ENCODE measurements at places on chromosomes 2 and 18. TPM values are rescaled to one million over a fixed set of nuclear protein-coding genes. Genes with fewer than 3 reads are reported as not detected.

GRCh38 chr2:49248506-49248905, 94.2 kb upstream of the FSHR start:
- DNase-seq: no peak

Gene SLC14A1
- 6.0 TPM for total RNA-seq

DNA sequence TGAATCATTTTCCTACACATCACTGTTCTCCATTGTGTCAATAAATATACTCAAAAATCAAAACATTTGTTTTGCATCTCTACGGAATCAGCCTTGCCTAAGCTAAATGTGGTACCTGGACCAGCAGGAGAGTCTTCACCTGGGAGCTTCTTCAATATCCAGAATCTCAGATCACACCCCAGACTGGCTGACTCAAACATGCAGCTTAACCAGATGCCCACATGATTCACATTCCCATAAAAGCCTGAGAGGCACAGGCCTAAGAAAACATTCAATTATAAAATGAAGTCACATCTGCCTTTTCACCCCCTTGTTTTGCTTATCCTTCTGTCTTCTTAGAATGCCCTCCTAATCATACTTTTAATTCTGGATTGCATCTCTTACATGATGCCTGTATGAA, 1045.5 kb upstream of the NXPH2 start:
- no peak for DNase-seq

DNA sequence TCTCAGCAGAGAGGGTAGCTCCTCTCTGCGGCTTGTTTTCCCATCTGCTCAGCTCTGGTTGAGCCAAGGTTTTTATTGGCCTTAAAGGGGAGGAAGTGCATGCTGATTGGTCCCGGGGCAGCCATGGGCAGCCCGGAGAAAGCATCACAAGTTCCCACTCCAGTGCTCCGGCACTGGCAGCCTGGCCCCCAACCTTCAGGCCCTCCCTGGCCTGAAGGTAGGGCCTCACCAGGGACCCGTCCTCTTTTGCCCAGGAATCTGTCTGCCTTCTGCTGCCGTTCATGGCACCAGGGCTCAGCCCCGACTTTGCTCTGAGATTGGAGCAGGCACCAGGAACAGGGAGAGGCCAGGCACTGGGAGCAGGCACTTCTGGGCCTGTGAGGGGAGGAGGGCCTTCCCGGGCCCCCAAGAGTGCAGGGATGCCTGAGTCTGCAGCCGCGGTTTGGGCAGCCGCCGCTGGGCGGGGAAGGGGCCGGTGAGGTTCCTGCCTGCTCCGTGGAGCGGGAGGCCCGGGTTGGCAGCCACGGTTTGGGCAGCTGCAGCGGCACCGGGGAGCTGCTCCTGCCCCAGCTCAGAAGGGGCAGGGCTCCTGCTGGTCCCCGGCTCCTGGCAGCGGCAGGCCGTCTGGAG, 17.5 kb upstream of the ILKAP start:
- DNase-seq: no peak

DNA sequence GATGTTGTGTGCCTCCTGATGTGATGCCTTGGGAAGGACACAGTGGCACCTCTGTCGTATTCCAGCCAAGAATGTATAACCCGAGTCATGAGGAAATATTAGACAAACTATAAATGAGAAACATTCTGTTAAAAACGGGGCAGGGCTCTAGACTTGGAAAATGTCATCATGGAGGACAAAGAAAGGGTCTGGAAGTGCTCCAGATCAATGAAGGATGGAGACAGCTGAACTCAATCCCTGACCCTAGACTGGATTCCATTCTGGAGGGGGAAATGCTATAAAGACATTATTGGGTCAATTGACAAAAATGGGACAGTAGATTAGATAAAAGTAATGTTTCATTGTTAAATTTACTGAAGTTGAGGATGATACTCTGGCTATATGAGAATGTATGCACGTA, 92.1 kb downstream of the SLC4A3 start:
- DNase-seq: no peak

Gene IFIH1
- 14.5 TPM for total RNA-seq

Gene CASP10
- 14.3 TPM for total RNA-seq

Gene TCF23
- not detected for total RNA-seq

GRCh38 chr2:65177751-65178442, 48.0 kb upstream of the RAB1A start:
- no peak for DNase-seq

Gene ZNF521
- total RNA-seq: not detected

Gene OTOS
- not detected for total RNA-seq

Gene KLHL41
- not detected for total RNA-seq

DNA sequence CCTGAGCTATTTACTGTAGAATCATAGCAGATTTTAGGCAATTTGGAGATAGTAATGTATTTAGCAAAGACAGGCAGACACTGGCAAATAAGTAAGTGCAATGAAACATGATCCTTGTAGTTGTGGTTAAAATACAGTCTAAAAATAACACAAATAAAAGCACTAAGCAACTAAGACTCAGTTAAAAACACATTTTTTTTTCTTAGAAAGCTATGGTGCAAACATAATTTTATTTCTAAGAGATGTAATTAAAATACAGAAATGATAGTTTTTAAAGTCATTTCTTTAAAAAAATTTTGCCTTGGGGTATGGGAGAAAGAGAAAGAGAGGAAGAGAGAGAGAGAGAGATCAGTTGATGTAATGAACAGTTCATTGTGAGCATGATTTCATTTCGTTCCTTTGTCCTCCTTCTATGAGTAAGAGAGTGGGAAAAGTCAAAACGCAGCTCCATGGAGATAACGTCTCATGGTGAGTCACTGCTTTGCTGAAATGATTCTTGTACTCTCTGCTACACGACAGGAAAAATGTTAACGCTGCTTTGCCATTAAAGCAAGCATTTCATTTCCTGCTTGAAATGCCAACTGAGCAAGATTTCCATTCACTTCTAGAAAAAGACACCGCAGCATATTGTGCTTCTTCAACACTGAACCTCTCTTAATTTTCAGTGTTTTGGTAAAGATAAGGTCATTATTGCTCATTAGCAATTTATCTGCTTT, 61.3 kb upstream of the PGAP1 start:
- DNase-seq: peak; percentile 35

Gene CCDC121
- 0.73 TPM for total RNA-seq

- DNase-seq: no peak
Measured at GRCh38 chr18:27378431-27379095, 193.5 kb upstream of the CHST9 start.

GRCh38 chr2:221970389-221970788, 328.4 kb downstream of the PAX3 start:
- DNase-seq: no peak

Gene CTNNA2
- total RNA-seq: not detected

DNA sequence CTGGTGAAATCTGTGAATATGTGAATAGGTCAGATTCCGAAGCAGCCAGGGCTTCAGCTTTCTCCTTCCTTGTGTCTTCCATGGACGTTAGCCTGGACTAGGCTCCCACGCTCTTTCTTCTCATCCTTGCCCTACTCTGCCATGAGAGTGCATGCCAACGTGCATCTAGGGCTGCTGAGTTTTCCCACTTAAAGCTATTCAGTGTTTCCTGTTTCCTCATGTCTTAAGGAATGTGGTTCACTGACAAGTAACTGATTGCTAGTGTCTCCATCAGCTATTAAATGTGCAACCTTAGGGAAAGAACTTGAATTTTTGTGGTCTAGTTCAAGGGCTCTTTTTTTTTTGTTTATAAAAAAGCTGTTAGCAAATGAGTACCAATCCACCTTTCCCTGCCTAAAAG, 642.3 kb upstream of the LINC00305 start:
- DNase-seq: no peak

DNA sequence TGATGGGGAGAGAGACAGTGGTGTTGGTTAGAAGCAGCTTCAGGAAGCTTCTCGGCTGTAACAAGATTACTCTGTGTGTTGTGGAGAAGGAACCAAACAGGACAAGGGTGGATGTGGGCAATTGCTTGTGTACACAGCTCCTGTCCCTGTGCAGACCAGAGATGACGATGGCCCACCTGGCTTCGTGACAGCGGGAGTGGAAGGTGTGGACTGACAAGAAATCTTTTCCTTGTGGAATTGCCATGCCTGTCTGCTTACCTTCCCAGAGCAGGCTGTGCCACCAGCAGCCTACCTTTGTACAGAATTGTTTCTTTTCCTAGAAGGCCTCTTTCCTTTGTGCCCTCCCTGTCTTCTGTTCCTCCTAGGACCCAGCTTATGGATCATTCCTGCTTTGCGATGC, 93.8 kb downstream of the ITGB1BP1 start:
- DNase-seq: no peak

GRCh38 chr2:30444273-30444672, 2.8 kb upstream of the LCLAT1 start:
- no peak for DNase-seq

Gene KCNE4
- total RNA-seq: not detected

Gene TOGARAM2
- 4.0 TPM for total RNA-seq

Gene KCTD18
- 12.3 TPM for total RNA-seq

DNA sequence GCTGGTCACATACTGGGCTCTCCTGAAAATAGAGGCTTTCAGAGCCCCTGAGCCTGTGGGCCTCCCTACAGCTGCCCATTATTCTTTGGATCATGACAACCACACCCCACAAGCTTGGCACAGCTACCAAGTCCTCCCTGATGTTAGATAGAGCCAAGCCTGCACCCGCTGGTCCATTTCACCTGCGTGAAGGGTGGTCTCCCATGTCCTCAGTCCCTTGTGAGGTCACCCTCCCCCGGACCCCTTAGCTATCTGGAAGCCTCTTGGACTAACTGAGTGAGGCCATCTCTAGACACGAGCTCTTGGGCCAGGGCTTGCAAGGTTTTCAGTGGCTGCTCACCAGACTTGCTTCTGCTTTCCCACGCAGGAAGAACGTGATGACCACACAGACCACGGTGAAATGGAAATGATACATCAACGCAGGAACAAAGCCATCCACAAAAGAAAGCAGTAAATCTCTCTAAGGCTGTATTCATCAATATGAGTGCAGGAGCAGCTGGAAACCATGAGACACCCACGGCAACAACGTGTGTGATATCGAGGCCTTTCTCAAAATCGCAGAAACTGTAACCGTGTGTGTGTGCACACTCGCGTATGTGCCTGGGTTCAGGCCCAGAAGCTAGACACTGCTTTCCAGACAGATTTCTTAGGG, 10.1 kb upstream of the MAL start:
- no peak for DNase-seq

DNA sequence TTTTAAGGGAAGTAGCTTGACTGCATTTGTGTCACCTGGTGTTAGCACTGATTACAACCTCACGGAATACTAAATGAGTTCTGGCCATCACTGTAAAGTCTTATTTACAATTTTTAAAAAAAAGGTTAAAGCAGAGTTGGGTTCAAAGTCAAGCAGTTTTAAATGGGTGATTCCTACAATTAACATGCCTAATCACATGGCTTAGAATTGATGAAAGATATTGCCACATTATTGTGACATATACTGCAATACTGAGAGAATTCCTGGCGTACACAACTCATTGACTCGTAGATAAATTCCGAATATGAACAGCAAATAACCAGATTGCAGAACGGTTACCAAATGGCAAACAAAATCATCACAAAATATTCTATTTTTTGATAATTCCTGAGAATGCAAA, 34.2 kb downstream of the ROCK2 start:
- DNase-seq: no peak

Gene TUBA3E
- total RNA-seq: not detected

- no peak for DNase-seq
Measured at GRCh38 chr2:237435844-237436587, 22.1 kb upstream of the COL6A3 start.

Gene DCC
- not detected for total RNA-seq

DNA sequence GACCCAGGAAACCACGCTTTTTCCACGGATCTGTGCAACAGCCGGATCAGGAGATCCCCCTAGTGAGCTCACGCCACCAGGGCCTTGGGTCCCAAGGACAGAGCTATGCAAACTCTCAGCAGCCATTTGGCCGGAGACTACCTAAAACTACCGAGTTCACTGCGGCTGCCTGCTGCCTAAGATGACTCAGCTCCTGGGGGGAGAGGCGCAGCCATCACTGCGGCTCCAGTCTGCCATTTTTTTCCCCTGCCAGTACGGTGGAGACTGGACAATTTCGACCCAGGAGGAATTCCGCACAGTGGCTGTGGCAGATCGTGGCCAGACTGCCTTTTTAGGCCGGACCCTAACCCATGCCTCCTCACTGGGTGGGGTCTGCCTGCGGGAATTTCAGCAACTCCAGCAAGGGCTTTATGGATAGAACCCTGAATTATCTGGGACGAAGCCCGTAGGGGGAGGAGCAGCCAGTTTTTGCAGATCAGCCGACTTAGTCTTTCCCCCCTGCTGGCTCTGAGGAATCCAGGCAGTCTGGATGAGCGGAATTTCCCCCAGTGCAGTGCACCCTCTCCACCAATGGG, 424.9 kb upstream of the UBE2E3 start:
- no peak for DNase-seq

- DNase-seq: no peak
Measured at GRCh38 chr2:37189452-37190153, 1.1 kb upstream of the SULT6B1 start.

- DNase-seq: peak; percentile 15
Measured at GRCh38 chr2:144162652-144163051, 357.3 kb downstream of the ZEB2 start.

GRCh38 chr18:3528231-3528630, 78.3 kb downstream of the TGIF1 start:
- no peak for DNase-seq

- no peak for DNase-seq
Measured at GRCh38 chr2:141940709-141941108, 190.1 kb downstream of the LRP1B start.

DNA sequence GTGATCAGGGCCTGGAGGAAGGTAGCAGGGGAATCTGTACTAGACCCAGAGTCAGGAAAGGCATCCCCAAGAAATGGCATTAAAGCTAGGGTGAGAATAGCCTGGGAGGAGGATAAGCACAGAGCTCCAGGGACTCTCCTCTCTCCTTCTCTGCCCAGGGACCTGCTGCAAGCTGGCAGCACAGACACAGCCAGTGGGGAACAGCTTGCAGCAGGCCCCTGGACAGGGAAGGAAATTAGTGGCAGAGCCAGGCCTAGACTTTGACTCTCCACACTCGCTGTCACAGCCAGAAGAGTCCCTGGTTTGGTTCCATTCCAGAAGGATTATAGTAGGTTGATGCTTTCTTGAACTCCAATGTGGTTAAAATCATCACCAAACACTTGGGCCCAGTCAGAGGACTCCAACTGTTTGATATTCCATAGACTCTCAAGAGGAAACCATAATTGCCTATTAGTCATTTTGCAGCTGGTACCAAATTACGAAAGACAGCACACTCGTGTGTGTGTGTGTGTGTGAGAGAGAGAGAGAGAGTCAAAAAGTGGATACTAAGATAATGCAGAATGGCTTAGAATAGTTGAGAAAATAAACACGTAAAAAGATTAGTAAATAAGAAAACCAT, 95.5 kb upstream of the ATP8B1 start:
- no peak for DNase-seq

DNA sequence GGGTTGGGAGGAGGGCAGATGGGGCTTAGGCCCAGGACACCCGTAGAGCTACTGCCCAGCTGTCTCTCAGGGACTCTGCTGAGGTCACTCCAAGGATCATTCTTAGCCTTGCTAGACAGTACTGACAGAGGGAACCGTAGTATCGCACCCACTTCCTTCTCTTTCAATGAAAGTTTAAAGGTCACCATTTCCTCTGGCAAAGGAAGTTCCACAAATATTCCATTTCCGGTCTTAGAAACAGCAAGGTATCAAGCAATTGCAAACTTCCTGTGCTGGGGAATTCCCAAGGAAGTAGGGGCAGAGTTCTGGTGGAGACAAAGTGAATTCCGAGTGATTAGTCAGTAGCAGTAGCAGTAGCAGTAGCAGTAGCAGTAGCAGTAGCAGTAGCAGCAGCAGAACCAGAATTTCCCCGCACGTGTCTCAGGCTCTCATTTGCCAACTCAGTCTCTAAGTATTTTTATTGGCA, 24.7 kb downstream of the IL1B start:
- no peak for DNase-seq

Gene TXNDC2
- total RNA-seq: 0.39 TPM

Gene TGIF1
- 53.5 TPM for total RNA-seq

- DNase-seq: no peak
Measured at GRCh38 chr2:45209875-45210274, 200.6 kb upstream of the SIX2 start.

All from activated T-helper 2 cell treated with anti-CD3 and anti-CD28 coated beads, Interferon-gamma antibody, Interleukin-2, Interleukin-4, amounts not matched to agents 10 μg/mL and 5 μg/mL and 100 μg/mL, durations not matched to agents 14 hours and 24 hours and 36 hours (primary cell).